ENCODE measurements at places on chromosomes 7 and 10.

GRCh38 chr7:28093623-28094232 is 86.9 kb downstream of the JAZF1 start:
- peak; percentile 73 for DNase-seq

GRCh38 chr7:67753891-67754290 is 757.3 kb downstream of the TYW1 start:
- no peak for DNase-seq

DNA sequence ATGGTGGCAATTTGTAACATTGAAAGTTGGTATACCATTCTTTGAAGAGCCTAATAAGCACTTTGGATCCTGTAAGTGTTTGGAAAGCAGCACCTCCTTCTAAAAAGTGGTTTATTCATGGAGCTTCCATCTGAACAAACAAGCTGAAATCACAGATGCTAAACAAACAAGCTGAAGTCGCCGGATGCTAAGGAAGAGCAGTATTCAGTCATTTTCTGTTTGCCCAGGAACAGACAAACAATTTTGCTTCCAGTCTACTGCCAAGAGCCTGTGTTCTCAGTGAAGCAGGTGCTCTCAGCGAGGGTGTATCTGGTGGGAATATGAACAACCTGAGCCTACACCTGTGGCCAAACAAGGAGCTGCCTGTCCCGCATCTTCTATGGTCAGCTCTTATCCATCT is 6.3 kb downstream of the COL28A1 start:
- DNase-seq: no peak

DNA sequence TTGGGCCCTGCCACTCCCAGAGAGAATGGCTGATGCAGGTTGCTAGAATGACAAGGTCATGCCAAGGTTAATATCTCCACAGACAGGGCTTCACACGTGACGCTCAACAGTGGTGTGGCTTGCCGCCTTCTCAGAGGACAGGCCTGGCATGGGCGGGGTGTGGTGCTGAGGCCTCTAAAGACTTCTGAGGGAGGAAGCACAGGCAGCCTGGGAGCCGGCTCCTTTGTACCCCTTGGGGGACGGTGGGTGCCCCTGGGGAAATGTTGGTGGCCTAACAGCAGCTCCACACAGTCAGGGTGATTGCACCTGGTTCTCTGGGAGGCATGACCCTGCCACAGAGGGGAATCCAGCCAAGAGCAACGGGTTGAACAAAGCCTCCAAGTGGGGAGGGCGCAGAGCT is 115.1 kb downstream of the PKD1L1 start:
- DNase-seq: no peak

GRCh38 chr10:84294766-84295447 is 33.5 kb upstream of the CCSER2 start:
- DNase-seq: no peak

DNA sequence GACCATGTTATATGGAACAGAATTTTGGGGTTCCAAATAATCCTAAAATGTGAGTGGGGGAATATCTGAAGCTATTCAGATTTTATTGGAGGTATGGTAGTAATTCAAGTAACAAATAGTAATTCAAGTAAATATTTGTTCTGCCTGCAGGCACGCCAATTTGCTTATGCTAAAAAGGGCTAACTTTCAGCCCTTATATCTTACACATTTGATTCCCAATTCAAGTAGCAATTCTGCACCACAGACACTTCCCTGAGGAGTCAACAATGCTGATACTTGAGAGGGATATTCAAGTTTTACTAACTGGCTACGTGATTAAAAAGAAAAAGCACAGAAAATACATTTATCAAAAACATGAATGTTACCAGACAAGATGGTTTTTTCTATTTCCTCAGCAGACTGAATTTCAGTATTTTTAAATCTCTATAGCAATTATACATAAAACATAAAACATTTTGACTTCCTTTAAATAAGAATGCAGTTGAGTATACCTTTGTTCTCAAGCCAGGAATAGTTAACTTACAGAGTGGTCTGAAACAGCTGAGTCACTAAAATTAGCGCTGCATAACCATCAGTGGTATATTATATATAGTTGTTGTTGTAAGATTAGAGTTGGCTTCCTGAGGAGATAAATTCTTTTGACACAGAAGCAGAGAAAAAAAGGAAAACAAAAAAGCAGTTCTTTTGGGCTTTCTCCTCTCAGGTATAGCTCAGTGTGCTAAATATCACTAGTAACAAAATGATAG is 33.9 kb downstream of the MTPN start:
- no peak for DNase-seq

DNA sequence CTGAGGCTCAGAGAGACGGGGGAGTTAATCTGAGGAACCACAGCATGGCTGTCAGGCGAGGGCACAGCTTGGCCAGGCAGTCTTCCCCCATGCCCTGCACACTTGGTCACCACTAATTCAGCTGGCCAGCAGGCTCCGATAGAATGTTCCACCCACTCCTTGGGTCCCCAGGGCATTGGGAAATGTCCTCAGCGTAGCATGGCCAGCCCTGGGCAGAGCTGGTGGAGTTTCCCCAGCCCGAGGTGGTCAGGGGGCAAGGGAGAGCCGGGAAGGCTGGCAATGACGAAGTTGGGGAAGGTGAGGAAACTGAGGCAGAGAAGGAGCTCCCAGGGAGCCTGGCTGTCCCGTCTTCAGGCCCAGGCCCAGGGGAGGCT is 12.1 kb upstream of the GRIFIN start:
- DNase-seq: no peak

GRCh38 chr10:28375399-28376354 is 72.8 kb upstream of the MPP7 start:
- DNase-seq: no peak

- no peak for DNase-seq
These were observed 142.7 kb downstream of the ADARB2 start for GRCh38 chr10:1594372-1595241.

DNA sequence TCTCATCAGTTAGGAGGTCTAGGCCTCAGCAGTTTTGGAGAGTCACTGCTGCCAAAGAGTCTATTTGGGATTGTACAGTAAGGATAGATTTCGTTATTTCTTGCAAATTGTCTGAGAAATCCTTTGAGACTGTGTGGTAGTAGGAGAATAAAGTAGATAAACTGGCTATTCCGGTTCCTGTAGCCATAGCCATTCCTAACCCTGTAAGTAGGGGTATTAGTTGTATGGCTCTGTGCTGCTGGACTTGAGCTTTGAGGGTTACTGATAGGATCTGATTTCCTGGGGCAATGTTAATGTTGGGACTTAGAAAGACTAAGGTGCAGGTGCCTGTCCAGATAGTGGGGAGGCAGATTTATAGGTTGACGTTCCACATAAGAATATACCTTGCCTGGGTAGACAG is 36.1 kb upstream of the ZNF138 start:
- no peak for DNase-seq

GRCh38 chr7:111138586-111138985 is 47.7 kb downstream of the LRRN3 start:
- no peak for DNase-seq

DNA sequence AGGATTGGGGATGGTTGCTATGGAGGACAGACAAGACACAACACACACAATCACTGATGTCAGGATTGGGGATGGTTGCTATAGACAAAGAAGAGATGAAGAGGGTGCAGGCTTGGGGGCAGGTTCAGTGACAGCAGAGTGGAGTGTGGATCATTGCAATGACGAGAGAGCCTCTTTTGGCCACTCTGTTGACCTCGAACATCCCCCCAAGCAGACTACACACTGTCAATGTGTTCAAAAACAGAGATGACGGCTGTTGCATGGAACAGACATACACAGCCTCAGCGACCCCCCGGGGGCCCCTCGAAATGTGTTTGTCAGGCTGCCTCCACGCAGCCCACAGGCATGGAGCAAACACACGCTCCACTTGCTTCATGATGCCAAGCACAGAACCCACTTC is 133.0 kb downstream of the PTPRN2 start:
- no peak for DNase-seq

GRCh38 chr10:46273506-46274477 is 13.0 kb upstream of the ANTXRL start:
- DNase-seq: no peak

DNA sequence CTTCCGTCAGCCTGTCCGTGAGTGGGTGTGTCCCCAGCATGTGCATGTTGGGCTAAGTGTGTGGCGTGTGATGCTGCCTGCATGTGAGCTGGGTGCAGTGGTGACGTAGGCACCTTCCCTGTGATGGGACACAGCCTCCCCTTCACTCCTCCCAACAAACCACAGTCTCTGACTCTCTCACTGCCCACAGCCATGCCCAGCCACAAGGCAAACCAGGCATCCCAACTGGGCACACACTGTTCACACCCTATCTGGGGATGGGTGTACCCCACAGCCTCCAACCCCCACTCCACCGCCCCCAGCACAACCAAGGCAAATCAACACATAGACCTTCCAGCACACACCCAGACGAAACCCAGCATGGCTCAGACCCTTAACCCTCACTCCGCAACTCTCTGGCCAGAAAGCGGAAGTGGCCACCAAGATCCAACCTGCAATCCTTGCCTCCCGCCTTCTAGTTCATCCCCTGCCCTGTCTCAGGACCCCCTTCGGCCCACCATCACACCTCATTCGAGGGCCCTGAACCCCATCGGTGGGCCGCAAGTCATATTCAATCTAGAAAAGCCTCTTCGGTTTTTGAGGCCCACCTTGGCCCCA is 10.4 kb downstream of the PSD start:
- no peak for DNase-seq

DNA sequence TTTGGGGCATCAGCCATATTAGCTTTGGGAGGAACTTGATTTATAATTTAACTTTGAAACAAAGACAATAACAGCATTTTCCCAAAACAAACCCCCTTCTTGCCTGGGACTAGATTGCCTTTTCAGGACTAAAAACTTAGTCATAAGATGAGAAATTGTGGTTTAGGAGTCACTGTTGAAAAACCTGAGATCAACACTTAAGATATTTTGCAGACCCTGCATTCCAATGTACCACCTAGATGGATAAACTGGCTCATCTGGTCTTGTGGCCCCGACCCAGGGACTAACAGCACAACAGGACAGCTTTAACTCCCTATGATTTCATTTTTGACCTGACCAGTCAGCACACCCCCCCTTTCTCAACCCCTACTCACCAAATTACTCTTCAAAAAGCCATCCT is 1165.4 kb downstream of the XPNPEP1 start:
- DNase-seq: no peak

DNA sequence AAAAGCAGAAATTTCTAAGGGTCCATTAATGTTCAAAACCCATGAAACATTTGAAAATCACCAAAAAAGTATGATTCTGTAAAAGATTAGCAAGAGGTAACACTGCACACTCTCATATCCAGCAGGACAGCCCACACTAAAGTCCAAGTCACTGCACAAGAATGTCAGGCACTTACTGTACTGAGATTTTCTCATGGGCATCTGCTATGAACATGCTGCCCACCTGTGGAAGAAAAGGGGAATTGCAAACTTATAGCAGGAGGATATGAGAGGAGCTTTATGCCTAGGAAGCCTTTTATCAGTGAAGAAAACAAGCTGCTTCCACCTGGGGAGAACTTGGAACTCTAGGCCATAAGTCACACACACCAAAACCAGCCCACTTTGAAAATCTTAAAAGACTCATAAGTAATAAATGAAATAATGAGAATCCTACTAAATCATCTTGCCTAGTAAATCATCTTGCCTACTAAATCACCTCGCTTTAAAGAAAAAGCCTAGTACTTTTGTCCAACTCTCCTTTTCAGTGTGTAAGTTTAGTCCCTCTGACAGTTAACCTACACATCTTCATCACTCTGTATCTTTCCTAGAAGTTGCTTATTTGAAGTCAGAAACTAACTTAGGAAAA is 46.1 kb downstream of the ARMH3 start:
- DNase-seq: peak; percentile 65

- DNase-seq: no peak
These were observed 60.5 kb upstream of the OPALIN start for GRCh38 chr10:96419351-96419750.

DNA sequence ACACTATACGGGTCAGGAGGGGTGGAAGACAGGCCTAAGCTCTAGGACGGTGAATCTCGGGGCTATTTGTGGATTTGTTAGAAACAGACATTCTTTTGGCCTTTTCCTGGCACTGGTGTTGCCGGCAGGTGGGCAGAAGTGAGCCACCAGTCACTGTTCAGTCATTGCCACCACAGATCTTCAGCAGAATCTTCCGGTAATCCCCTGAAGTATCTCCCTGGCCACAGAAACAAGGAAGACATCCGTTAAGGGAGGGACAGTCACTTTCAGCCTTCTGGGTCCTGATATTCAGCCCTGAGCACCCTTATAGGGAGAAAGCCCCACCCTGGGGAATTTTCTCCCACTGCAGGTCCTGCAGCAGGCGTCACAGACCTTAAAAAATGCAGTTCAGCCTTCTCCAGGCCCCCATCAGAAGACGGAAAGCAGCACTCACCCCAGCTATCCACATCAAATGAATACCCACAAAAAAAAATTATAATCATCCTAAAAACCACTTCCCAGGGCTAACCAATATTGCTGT is 23.2 kb downstream of the PLAC9 start:
- DNase-seq: no peak

- no peak for DNase-seq
These were observed 75.5 kb upstream of the KAT6B start for GRCh38 chr10:74750848-74751274.

GRCh38 chr7:157714166-157715070 is 377.6 kb downstream of the DNAJB6 start:
- DNase-seq: no peak

GRCh38 chr10:126474031-126474430 is 85.8 kb upstream of the ADAM12 start:
- DNase-seq: no peak

GRCh38 chr7:116630357-116630756 is 41.6 kb upstream of the MET start:
- no peak for DNase-seq

DNA sequence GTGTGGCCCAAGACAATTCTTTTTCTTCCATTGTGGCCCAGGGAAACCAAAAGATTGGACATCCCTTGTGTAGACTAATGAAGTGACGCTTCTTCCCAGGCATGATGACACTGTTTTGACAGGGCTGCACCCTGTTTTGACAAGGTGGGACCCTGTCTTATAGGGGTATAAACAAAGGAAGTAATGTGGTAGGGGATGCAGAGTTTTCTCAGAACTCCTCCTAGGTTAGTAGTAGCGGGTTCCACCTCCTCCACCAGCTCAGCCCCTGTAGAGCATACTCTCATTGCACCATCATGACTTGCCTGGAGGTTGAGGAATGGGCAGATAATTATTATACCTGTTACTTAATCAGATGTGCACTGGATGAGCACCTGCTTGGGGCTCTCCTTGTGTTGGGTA is 123.1 kb downstream of the CCNY start:
- no peak for DNase-seq

GRCh38 chr10:95300022-95300539 is 9.3 kb upstream of the PDLIM1 start:
- no peak for DNase-seq

All from D341Med (cell line).